Occipital lobe (tissue), 3 donors: ENCODE measurements at places on chromosomes 1 and 21. TPM values are rescaled to one million over a fixed set of nuclear protein-coding genes. Genes with fewer than 3 reads are reported as not detected.
A peak's percentile ranks its signal among the peaks of the same experiment; 100 is the strongest.

Gene DEPDC1
- total RNA-seq = 4.2 TPM

DNA sequence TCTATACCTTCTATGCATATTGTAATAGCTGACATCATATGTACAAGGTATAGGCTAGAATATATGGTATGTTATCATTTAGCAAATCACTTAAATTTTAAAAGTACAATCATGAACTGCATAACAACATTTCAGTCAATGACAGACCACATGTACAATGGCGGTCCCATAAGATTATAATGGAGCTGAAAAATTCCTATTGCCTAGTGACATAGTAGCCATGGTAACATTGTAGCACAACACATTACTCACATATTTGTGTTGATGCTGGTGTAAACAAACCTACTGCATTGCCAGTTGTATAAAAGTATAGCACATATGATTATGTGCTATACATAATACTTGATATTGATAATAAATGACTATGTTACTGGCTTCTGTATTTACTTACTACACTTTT, 8.9 kb downstream of the RAB3B start:
- no peak for DNase-seq

Gene SH2D1B
- total RNA-seq = not detected

- no peak for DNase-seq
Measured at GRCh38 chr1:2949966-2950925, 71.0 kb upstream of the ACTRT2 start.

DNA sequence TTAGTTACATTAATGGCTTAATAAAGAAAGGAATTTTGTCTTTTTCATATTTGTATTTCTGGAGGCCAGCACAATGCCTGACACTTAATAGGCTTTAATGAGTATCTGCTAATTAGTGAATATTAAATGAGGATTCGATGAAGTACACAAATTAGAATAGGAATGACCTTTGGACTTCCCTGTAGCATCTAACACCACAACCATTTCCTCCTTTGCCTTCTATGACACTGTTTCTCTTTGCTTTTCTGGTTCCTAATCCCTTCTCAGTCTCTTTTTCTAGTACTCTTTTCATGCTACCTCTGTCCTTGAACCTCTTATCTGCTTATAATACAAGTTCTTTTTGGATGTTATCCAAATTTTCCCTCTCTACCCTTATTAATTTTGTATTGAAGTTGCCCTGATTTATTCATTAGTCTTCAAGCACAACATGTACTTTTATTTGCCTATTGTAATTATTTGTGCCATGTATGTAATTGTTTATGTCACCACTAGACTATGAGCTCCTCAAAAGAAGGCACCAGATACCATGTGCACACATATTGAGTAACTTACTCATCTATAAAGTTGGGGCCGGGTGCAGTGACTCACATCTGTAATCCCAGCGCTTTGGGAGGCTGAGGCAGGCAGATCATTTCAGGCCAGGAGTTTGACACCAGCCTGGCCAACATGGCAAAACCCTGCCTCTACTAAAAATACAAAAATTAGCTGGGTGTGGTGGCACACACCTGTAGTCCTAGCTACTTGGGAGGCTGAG, 23.8 kb downstream of the RPS27 start:
- no peak for DNase-seq

DNA sequence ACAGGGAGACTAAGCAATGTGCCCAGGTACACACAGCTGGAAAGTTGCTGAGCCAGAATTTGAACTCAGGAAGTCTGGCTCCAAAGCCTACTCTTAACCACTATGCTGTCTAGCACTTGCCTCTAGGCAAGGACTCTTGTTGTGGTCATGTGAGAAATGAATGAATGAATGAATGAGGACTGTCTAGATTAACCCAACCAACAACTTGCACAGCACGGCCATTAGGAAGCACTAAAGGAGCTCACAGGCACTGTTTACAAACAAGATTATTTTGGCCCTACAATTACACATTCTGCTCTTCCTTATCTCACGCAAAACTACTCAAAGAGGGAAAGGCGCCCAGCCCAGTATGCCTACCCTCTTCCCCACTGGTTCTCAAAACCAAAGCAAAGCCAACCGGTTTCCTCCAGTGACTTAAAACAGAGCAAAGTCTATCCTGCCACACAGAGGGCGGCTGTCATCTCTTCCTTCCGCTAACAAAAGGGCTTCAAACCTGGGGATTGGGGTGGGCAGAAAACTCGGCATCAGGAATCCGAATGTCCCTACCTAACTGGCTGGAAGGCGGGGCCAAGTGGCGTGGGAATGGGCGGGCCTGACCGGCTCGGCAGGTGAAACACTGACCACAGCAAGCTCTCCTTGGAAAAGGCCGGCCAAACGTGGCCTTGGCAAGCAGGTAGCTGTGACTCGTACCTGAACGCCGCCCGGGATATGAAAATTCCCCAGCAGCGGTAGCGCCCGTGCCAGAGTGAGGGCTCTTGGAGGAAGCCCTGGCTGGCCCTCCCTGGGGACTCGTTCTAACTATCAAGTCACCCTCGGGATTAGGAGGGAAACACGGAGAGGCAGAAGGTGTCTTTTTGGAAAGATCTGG, 948 bp downstream of the STK40 start:
- peak; percentile 29 for DNase-seq

Gene CGN
- total RNA-seq = 3.1 TPM

Gene COL24A1
- 0.78 TPM for total RNA-seq

Gene CYP4A22
- not detected for total RNA-seq

Gene PLCH2
- 4.2 TPM for total RNA-seq

DNA sequence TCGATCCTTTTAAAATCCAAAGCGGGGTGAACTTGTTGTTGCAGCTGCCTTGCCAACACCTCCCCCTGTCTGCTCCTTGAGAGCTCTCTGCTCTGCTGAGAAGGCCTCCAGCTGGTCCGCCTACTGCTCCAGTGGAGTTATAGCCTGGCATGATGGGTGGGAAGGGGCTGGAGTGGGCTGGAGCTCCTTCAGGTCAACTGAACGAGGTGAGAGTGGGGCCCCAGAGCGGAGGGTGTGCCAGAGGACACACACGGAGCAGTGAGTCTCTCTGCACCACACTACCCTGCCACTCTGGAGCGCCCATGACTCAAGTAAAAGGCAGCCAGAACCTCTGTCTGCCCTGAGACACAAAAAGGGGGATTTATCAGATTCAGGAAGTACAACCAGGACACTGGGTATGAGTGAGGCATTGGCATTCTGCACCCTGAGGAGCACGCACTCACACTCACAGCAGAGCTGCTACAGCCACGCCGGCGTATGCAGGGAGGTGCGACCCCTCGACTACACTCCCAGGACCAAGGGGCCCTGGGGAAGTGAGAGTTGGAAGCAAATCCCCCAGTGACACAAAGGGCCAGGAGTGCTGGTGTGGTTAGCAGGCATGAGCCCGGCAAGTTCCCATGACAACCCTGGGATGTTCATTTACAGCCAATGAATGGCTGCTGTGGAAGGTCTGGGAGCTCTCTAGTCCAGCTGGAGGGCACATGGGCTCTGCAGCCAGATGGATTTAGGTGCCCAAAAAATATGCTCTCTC, 28.0 kb upstream of the EVA1B start:
- no peak for DNase-seq

DNA sequence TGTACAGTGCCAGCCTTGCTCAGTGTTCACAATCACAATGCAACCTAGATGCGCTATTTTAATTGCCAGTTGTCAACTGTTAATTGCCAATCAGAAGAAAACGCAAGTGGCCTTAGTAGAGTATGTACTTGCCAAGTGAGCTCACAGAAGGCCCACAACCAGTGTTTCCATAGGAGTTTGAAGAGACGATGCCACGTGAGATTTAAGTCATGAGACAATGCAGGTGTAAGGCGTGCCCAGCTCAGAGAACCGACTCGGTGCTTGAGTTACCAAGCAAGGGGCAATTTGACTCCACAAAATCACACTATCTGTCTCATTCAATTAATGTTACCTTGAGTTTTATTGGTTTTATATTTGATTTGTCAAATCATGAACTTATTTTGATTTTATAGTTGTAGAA, 65.6 kb downstream of the TEX35 start:
- DNase-seq = no peak

Gene EPS8L3
- not detected for total RNA-seq

GRCh38 chr1:28417926-28418637, 48.5 kb downstream of the PHACTR4 start:
- no peak for DNase-seq

DNA sequence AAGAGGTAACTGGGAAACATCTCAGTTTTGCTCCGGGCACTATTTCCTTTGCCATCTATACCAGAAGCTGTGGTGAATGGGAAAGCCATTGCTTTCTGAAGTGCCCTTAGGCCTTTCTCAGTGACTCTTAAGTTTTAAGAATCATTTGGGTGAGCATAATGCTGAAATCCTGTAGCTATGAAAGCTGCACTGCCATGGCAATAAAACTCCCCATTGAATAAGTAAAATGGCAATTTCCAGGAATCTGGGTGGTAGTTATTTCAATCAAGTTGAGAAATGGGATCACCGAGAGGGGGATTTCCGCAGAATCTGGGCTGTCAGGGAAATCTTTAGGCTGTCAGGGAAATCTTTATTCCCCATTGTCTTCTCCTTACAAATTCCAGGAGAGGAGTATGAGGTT, 26.8 kb upstream of the MACF1 start:
- DNase-seq = no peak

DNA sequence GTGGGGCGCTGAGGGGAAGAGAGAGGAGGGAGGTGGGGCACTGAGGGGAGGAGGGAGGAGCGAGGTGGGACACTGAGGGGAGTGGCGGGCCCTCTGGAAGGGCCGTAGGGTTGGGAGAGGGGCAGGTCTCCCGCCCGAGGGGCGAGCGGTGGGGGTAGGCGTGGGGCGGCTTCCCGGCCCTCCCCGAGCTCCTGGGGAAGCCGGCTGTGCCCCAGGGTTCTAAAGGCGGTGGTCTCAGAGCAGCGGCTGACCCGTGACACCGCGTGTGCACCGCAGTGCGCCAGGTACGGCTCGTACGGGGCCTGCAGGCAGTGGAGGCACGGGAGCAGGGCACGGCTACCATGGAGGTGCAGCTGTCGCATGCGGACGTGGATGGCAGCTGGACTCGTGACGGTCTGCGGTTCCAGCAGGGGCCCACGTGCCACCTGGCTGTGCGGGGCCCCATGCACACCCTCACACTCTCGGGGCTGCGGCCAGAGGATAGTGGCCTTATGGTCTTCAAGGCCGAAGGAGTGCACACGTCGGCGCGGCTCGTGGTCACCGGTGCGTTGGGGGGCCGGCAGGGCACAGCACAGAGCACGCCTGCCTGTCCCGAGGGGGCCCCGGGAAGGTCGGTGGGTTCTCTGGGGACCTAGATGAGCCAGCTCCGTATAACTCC, 68.5 kb downstream of the OBSCN start:
- no peak for DNase-seq

GRCh38 chr1:109490029-109490933, 3.6 kb upstream of the CYB561D1 start:
- peak; percentile 66 for DNase-seq

Gene PTGFR
- 3.0 TPM for total RNA-seq

Gene AK5
- 27.8 TPM for total RNA-seq

DNA sequence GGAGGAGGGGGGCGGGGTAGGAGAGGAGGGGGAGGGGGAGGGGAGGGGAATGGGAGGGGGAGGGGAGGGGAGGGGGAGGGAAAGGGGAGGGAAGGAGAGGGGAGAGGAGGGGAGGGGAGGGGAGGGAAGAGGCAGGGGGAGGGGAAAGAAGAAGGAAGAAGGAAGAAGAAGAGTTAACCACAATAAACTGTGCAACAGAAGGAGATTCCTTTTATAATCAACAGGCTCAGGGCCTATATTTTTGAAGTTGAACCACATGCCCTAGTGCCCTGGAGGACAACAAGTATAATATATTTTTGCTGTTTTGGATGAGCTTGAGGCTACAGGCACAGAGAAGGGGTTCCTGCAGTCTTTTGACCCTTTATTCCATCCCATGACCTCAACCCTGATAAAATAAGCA, 228.2 kb upstream of the IRF2BP2 start:
- DNase-seq = no peak

- no peak for DNase-seq
Measured at GRCh38 chr1:115300087-115300876, 37.8 kb downstream of the NGF start.

Gene HES5
- 25.4 TPM for total RNA-seq

GRCh38 chr1:162018418-162018817, 5.3 kb downstream of the OLFML2B start:
- DNase-seq = no peak

Gene C4BPB
- total RNA-seq = not detected

DNA sequence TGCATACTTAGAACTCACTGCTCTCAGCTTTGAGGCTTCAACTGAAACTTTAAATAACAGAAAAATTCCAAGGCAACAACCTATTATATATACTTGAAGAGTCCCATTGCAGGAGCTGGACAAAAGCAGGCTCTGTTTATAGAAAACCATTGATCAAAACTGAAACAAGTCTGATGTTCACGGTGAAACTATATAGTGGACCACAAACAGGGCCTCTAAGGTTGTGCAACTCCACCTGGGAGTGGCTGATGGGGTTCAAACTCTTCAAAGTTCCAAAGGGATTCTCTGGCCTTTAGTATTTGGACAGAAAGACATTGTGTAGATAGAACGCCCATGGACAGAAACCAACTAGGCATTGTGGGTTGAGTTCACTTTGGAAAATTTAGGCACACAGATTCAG, 140.3 kb downstream of the ZC3H11B start:
- DNase-seq = no peak

Gene OR2L5
- 0.62 TPM for total RNA-seq

DNA sequence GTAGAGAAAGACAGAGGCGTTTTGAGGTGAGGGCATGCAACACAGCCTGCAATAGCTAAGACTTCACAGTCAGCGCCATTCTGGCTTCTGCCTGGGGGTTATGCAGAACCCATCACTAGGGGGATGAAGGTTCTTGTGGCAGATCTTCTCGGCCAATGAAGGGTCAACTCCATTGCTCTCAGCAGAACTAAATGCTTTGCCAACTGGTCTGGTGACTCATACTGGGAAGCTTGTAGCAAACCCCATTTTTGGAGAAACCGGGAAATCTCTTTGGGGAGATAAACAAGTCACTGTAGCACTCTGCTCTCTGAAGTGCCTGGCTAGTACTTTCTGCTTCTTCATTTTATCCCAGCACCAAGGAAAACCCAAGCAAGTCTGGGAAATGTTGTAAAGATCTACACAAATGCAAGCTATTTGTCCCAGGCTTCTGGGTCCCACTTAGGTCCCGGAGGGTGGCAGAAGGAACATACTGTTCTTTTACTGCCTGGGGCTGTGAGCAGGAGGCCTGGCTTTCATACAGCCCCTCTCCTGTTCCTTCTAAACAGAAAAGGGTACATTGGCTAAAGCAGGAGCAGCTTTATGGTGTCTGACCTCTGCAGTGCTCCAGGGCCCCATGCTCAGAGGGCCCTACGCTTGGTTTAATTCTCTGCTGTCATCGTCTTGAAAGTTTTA, 28.8 kb downstream of the SHISA4 start:
- DNase-seq = no peak

GRCh38 chr1:168888418-168888817, 159.4 kb upstream of the DPT start:
- no peak for DNase-seq

GRCh38 chr1:21212126-21212525, 35.4 kb upstream of the EIF4G3 start:
- no peak for DNase-seq
